Activated CD4-positive, alpha-beta T cell treated with anti-CD3 and anti-CD28 coated beads, Interleukin-2, Interleukin-6, amounts not matched to agents 100 ng/mL and 50 ng/mL, durations not matched to agents 16 hours and 8 hours (primary cell): ENCODE measurements at places on chromosomes 11 and 22.

DNA sequence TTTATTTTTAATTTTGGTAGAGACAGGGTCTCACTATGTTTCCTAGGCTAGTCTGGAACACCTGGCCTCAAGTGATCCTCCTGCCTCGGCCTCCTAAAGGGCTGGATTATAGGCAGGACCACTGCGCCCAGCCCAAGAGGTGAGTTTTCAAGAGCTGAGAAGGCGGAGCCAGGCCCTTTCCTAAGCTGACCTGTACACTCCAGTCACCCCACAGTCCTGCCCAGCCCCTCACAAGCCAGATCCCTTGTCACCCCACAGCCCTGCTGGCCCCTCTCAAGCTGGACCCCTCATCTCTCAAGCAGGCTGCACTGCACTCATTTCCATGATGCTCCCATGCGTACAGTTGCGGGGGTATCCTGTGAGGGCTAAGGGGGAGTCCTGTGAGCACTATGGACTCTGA lies 2.9 kb downstream of the DENND6B start:
- DNase-seq, result no peak

GRCh38 chr22:44336962-44337677 lies 24.4 kb upstream of the SHISAL1 start:
- DNase-seq, result no peak

DNA sequence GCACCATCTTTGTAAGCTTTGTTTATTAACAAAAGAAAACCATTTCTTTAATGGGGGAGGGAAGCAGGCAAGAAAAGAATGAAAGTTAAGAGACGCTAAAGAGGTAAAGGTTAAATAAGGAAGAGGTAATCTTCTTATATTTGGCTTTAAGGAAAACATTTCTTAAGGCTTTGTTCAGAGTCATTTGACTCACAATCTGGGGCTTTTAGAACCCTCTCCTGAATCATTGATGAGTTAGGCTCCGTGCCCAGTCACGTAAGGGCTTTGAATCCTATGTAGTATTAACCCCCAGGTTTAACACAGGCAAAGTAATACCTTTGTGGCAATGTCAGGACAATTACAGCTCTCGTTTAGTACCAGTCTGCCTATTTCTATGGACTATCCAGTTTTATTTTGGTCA lies 26.1 kb downstream of the MADD start:
- DNase-seq, result no peak

DNA sequence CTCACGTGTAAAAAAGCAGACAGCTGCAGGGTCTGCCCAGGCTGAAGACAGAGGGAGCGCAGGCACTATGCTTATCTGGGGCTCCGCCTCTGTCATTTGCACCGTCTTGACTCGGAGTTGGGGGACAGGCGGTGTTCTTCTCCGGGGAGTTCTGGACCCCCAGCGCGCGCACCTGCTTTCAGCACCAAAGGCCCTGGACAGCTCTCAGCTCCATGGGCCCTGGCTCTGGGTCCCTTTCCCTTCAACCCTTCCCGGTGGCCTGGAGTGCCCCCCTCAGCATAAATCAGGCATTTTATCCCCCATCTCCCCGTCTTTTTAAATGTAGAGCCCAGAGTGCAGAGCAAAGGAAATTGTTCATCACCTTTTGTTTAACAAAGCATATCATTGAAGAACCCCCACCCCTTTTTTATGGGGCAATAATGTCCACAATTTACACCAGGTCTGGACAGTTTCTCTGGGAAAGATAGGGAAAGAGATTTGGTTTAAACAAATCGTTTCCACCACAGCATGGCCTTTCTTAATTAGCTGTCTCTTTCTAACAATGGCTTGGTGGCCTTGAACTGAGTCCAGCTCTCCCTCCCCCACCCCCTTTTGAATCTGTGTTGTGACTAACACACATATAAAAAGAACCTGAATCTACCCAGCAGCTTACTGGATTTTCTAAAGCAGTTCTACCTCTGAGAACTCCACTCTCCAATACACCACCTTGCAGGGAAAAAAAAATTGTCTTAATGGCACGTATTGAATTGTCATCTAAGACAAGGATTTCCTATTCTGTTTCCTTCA lies 1.7 kb downstream of the SEZ6L start:
- peak; percentile 1 for DNase-seq

- no peak for DNase-seq
These were observed 37.2 kb downstream of the TECTA start for GRCh38 chr11:121138259-121138658.

DNA sequence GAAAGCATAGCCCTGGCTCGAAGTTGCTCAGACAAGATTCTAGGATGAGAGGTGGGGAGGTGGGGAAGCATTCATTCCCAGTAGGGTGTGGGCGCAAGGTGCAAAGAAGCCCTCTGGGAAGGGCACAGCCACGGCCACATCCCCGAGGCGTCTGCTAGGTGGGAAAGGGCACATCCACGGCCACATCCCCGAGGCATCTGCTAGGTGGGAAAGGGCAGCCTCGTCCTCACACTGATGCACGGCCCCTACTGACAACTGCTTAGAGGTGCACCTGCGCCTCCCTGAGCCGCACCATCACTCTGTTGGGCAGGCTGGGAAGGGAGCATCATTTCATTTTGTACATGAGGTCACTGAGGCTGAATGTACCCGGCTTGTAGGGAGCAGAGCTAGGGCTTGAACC lies 94.6 kb upstream of the PITPNB start:
- no peak for DNase-seq
